ENCODE measurements at places on chromosomes 6 and 20. TPM values are rescaled to one million over a fixed set of nuclear protein-coding genes. Genes with fewer than 3 reads are reported as not detected.

DNA sequence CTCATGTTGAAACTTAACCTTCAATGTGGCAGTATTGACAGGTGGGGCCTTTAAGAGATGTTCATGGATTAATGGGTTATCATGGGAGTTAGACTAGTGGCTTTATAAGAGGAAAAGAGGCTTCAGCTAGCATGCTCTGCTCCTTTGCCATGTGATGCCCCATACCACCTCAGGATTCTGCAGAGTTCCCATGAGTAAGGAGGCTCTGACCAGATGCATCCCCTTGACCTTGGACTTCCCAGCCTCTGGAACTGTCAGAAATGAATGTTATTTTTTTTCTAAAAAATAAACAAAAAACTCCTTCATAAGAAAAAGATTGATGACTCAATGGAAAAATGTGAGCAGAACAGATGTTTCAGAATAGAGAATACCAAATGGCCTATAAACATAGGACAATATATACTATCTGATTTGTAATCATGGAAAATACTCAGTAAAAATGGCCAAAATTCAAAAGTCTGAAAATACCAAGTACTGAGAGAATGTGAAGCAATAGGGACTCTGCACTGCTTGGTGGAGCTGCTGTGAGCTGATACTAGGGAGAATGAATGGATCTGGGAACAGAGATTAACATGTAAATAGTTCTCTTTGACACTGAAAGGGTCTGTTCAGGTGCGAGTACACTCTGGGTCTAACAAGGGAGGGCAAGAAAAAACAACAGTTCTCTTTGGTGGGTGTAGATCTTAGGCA is 7.4 kb upstream of the TRIM39 start:
- DNase-seq: no peak

DNA sequence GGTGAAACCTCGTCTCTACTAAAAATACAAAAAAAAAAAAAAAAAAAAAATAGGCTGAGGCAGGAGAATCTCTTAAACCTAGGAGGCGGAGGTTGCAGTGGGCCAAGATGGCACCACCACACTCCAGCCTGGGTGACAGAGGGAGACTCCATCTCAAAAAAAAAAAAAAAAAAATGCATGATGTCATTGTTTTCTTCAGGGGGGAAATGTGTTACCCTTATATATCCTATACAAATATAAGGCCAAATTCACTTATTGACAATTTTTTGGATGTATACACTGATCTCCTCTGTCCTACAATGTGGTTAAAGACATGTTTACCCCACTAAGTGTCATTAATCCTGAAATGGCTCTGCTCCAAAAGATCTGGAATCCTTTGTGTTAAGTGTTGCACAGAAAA is 73.1 kb downstream of the TPBG start:
- no peak for DNase-seq

- DNase-seq: no peak
These were observed 113.5 kb downstream of the TOX2 start for GRCh38 chr20:44028003-44028730.

DNA sequence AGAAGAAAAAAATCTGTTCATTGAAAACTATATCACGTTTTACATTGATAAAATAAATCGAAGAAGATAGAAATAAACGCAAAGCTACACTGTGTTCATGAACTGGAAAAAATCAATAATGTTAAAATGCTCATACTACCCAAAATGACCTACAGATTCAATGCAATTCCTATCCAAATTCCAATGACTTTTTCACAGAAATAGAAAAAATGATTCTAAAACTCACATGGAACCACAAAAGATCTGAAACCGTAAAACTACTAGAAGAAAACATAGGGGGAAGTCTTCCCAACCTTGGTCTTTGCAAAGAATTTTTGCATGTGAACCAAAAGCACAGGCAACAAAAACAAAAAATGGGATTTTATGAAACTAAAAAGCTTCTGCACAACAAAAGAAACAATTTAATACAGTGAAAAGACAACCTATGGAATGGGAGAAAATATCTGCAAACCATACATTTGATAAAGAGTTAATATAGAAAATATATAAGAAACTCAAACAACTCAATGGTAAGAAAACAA is 33.9 kb upstream of the ULBP3 start:
- no peak for DNase-seq

The MED20 gene
- total RNA-seq: 26.4 TPM

DNA sequence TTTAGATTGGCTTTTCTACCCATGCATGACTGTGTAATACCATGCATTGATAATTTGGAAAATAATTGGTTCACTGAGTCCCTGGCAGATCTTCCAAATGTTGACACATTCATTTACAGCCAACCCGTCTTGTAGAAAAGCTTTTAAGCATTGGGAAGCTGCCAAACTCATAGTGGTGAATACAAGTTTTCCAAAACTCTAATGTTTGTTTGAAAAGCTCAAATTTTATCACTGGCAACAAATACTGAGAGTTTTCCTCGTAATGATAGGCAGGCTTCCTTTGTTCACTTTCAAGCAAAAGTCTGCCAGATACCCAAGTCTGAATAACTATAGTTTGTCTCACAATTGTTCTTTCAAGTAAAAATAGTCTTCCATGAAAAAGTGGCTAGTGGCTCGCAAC is 143.0 kb downstream of the FIG4 start:
- DNase-seq: no peak

The SYTL3 gene
- 55.3 TPM for total RNA-seq

DNA sequence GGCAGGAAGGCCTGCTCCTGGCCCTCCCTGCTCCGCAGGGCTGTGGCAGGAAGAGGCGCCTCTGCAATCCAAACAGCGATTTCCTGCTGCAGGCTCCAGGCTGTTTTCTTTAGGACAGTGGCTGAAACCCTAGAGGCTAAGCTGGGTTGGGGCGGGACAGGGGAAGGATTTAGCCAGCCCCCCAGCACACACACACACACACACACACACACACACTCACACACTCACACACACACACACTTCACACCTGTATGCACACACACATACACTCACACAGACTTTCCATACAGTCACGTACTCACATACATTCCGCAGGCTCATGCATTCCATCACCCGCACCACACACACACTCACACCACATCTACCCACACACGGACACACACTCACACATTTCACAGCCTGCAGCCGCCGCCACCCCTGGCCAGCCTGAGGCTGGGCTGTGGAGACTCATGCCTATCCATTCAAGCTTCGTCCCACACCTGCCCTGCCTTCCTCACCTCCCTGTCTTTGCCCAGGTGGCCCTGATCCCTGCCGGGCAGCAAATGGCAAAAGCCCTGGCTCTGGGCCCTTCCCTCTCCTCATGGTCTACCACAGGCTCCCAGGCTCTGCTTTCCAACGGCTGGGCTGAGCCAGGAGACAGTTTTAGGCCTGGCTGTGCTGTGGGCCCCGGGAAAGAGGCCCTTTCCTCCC is 17.9 kb downstream of the MDFI start:
- no peak for DNase-seq

- no peak for DNase-seq
These were observed 57.1 kb downstream of the UST start for GRCh38 chr6:148803979-148804378.

The SCUBE3 gene
- total RNA-seq: 0.05 TPM

GRCh38 chr6:151391471-151392413 is at the start of gene ZBTB2:
Gene ZBTB2, minus strand, starts transcription at chr6:151391559. Its CDS starts 17,922 bp downstream, at chr6:151373637.
- no peak for DNase-seq

The PPP1R3G gene
- 0.27 TPM for total RNA-seq

DNA sequence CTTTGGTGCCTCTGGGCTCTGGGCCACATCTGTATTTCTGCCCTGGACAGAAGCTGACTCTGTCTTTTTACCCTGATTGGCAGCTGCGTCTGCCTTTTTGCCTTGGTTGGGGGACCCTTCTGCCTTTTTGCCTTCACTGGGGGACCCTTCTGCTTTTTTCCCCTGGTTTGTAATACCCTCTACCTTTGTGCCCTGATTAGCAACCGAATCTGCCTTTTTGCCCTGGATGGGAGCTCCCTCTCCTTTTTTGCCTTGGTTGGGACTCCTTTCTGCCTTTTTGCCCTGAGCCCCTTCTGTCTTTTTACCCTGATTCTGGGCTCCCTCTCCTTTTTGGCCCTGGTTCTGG is 23.4 kb downstream of the RRBP1 start:
- DNase-seq: no peak

GRCh38 chr20:33308668-33309067 is 25.7 kb downstream of the BPIFB1 start:
- DNase-seq: no peak

GRCh38 chr6:131613296-131613925 is 14.6 kb downstream of the MED23 start:
- no peak for DNase-seq

The EMILIN3 gene
- not detected for total RNA-seq

DNA sequence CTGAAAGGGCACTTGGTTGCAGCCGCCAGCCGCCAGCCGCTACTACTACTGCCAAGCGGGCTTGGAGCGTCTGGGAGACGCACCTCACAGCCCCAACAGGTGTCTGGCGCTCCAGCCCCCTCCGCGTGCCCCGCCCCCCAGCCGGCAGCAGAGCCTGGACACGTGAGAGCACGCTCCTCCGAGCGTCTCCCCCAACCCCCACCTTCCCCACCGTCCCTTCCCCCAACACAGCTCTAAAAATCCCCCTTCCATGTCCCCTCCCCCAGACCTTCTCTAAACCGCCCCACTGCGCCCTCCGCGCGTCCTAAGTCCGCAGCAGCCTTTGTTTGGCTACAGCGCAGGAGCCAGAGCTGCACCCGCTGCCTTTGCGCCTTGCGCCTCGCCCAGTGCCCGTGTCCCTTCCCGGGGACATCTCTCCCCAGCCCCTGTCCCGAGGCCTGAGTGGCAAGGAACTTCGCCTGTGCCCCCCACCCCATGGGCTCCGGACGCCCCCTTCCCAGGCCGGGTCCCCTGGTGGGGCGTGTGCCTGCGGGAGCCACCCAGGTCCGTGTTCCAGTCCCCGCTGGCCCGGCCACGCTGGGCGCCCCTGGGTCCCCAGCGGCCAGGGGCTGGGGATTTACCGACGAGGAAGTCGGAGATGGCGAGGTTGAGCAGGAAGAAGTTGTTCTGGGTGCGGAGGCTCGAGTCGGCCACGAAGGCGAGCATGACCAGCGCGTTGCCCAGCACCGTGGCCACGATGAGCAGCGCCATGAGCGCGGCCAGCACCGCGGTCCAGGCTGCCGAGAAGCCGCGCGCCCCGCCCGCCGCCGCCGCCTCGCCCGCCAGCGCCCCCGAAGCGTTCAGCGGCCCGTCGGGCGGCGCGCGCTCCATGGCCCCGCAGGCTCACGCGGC is 732 bp downstream of the HRH3 start:
- no peak for DNase-seq

The CAGE1 gene
- total RNA-seq: 0.20 TPM

The MMP24 gene
- total RNA-seq: not detected

GRCh38 chr6:37352384-37352783 is 1.4 kb upstream of the RNF8 start:
- DNase-seq: no peak

The NOX3 gene
- total RNA-seq: not detected

DNA sequence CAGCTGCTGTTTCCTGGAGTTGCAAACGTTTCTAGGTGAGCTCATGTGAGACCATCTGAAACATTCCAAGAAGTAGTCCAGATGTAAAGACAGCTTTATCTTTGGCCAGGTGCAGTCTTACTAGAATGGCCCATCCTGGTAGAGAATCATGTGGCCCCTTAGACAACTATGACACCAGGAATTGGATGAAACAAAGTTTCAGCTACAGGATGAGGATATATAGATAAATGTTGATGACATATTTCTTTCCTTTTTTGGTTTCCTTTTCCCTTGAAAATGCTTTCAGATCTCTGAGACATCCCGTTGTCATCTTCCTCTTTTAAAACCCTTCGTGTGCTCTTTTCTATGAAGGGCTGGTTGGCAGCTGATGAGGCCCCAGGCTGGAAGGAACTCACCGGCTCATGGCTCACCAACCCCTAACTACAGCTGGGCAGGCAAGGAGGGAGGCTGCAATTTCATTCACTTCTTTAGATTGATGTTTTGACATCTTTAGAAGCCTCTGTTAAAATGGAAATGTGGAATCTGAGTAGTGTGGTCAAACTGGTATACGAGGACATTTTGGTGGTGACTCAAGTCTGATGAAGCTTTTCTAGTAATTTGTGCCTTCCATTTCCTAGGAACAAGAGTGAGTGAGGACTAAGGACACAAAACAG is 167.9 kb upstream of the TNFAIP3 start:
- DNase-seq: no peak

Measured in HCT116 (cell line).